ENCODE measurements at places on chromosomes 1 and 21.

DNA sequence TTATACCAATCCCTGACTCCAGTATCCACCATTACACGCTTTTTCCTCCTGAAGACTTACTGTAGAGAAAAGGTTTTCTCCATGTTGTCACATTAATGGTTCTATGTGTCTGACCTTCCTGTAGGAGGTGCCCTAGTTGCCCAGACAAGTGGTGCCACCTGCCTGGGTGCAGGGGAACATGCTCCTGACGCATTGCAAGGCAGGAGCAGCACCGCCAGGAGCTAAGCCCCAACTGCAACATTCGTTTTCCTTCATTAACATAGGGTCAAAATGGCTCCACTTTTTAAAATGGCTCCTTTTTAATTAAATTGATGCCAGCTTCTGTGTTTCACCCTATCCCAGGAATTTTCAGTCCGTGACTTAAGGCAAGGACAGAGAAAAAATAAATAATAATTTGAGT is 220.1 kb upstream of the SAMSN1 start:
- DNase-seq = no peak

DNA sequence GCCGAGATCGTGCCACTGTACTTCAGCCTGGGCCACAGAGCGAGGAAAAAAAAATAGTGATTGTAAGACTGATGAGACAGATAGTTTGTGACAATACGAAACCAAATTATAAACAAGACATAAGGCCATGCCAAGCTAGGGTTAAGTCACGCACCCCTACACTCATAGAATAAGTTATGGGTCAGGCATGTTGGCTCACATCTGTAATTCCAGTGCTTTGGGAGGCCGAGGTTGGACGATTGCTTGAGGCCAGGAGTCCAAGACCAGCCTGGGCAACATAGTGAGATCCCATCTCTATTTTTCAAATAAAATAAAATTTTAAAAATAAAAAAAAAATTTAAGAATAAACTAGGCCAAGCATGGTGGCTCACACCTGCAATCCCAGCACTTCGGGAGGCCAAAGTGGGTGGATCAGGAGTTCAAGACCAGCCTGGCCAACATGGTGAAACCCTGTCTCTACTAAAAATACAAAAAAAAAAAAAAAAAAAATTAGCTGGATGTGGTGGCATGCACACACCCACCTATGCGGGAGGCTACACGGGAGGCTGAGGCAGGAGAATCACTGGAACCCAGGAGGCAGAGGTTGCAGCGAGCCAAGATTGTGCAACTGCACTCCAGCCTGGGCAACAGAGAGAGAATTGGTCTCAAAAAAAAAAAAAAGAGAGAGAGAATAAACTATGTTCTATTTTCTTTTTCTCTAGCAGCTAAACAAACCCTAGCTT is 50.1 kb upstream of the SPOCD1 start:
- no peak for DNase-seq

DNA sequence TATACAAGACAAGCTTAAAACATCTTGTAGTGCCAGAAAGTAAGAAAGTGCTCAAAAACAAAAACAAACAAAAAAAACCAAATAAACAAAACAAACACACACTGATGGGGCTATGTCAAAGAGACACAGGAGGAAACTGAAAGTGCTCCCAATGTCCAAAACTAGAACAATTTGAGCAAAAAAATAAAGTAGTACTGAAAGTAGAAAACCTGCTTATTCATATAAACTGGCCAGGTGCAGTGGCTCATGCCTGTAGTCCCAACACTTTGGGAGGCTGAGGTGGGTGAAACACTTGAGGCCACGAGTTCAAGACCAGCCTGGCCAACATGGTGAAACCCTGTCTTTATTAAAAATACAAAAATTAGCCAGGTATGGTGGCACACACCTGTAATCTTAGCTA is 129.9 kb downstream of the GLUL start:
- DNase-seq = no peak

DNA sequence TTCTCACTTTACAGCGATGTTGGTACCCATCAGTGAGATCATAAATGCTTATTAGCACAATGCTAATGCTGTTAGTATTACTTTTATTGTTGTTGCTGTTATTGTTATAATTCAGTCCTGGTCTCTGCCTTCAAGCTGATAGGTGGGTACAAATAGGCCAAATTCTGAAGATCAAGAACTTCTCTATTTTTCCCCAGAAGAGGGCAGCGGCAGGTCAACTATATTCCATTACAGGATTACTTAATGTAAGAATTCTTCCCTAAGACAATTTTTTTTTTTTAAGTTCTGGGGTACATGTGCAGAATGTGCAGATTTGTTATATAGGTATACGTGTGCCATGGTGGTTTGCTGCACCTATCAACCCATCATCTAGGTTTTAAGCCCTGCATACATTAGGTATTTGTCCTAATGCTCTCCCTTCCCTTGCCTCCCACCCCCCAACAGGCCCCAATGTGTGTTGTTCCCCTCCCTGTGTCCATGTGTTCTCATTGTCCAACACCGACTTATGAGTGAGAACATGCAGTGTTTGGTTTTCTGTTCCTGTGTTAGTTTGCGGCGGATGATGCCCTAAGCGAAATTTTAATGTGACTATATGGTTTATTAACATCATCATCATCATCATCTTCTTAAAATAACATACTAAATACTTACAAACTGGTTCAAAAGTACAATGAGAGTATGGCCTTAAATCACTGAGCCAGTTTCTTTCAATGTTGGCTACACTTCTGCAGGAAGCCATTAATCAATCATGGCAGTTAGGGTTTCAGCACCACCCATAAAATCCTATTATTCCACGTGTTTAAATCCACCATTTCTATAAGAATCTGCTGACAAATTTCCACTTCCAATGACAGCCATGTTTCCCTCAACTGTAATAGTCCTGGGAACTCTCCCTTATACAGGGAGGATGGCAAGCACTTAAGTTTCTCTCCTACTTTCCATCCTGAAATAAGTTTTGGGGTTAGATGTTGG is 19.2 kb downstream of the SLC19A2 start:
- no peak for DNase-seq

Data from RCC 7860 (cell line).